Activated CD8-positive, alpha-beta memory T cell treated with anti-CD3 and anti-CD28 coated beads for 24 hours (primary cell): ENCODE measurements at places on chromosomes 6 and 20.

- DNase-seq: no peak
These were observed 86.4 kb upstream of the TIAM2 start for GRCh38 chr6:154908723-154909122.

DNA sequence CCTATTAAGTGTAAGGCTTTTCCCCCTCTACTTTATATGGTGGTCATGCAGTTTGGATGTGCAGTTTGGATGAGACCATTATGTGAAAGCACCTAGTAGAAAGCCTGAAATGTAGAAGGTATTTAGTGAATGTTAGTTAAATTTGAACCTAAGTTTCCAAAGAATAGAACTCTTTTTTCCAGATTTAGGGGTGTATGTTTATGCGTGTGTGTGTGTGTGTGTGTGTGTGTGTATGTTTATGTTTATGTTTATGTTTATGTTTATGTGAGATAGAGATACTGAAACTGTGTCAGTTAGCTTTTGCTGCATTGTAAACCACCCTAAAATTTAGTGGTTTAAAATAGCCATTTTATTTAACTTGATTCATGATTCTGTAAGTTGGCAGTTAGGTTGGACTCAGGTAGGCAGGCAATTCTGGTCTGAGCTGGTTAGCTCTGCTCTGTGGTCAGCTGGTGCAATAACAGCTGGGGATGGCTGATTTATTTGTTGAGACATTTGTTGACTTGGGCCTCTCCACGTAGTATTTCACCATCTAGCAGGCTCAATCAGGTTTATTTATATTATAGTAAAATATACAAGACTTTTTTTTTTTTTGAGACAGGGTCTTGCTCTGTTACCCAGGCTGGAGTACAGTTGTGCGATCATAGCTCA lies 54.0 kb downstream of the STK4 start:
- no peak for DNase-seq

DNA sequence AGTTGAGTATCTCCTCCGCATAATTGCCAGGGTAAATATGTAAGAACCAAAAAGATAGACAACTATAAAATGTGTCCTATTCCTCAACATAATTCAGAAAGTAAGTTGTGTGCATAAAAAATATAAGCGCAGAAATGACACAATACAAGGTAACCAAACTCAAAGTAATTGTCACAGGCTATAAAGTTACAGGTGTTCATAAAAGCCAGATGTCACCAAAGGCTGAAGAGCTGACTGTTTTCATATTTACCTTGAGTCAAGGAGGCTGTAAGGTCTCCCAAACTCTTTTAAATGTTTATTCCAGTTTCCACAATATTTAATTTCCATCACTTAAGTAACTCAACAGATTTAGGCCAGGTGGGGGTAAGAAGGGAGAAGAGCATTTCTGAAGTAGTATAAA lies 192.2 kb upstream of the MARCKS start:
- DNase-seq: no peak

- DNase-seq: peak; percentile 87
These were observed 18.1 kb downstream of the OR2B2 start for GRCh38 chr6:27893836-27894807.

DNA sequence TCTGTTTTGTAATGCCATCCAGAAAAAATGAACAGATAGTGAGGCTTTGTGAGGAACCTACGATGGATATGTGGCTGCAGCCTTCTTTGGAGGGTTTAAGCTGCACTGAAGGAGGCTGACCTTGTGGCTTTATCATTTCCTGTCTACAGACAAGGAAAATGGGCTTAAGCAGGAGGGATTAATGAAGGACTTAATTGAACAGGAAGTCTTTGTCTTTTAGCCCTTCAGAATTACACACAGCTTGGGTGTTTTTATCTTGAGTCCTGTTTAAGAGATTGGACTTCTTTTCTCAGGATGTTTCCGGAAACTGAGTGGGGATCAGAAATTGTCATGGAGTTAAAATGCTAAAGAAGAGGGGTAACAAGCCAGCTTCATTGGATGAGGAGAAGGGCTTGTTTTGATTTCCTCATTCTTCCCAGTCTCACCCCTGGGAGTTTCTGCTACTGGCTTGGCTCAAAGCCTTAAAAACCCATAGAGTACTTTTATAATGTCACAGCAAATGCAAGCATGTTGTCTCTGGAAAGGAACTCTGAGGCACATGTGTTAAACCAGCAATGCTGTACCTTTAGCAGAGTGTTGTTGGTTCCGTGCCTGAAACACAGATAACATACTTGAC lies 193.6 kb downstream of the JARID2 start:
- DNase-seq: peak; percentile 30
